Renal pelvis (tissue), 12 donors: ENCODE measurements at places on chromosomes 16 and 17. TPM values are rescaled to one million over a fixed set of nuclear protein-coding genes. Genes with fewer than 3 reads are reported as not detected.

- no peak for DNase-seq
Measured at GRCh38 chr17:70989280-70989679, 819.9 kb downstream of the KCNJ2 start.

DNA sequence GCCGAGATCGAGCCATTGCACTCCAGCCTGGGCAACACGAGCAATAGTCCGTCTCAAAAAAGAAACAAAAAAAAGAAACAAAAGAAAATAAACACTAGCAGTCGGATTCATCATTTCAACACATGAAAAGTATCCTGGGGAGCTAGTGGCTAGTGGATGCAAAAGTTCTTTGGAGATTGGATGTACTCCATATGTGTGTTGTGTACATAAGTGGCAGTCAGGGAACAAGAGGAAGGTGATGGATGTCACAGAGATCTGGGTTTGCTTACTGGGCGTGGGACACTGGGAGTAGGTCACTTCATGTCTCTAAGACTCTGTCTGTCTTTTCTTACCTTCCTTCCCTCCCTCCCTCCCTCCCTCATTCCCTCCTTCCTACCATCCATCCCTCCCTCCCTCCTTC, 35.4 kb downstream of the MRC2 start:
- no peak for DNase-seq

DNA sequence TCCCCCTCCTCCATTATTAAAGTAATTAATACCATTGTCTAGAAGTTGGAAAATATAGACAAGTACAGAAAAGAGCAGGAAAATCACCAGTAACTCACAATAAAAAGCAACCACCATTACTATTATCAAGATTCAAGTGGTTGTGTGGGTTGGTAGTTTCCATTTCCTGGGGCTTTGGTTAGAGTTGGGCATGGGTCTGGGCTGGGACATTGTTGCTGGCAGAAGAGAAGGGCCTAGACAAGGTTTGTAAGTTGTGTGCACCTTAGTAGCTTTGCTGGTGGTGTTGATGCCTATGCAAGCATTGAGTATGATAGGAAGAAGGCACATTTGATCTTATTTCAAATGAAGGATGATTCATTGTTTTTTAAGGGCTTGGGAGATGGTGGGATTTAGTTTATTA, 25.4 kb upstream of the NFATC3 start:
- no peak for DNase-seq

UNC13D gene
- polyA plus RNA-seq, result 6.3 TPM
